ENCODE measurements at places on chromosomes 16 and 17.

DNA sequence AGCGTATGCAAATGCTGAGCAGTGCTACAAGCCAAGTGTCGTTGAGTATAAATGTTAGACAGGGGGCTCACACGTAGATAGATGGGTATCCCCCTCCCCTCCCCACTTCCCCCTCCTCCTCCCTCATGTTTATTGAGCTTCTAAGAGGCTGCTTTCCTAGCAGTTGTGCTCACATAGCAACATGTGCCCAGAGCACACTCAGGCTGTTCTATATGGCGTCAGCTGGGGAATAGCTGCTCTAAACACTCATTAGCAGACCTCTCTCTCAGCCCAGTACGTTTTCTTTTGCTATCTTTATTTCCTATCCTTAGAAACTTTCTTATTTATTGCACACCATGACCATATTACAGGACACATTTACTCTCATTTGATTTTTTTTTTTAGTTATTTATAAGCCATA is 1.8 kb downstream of the KCNJ2 start:
- DNase-seq, result no peak

DNA sequence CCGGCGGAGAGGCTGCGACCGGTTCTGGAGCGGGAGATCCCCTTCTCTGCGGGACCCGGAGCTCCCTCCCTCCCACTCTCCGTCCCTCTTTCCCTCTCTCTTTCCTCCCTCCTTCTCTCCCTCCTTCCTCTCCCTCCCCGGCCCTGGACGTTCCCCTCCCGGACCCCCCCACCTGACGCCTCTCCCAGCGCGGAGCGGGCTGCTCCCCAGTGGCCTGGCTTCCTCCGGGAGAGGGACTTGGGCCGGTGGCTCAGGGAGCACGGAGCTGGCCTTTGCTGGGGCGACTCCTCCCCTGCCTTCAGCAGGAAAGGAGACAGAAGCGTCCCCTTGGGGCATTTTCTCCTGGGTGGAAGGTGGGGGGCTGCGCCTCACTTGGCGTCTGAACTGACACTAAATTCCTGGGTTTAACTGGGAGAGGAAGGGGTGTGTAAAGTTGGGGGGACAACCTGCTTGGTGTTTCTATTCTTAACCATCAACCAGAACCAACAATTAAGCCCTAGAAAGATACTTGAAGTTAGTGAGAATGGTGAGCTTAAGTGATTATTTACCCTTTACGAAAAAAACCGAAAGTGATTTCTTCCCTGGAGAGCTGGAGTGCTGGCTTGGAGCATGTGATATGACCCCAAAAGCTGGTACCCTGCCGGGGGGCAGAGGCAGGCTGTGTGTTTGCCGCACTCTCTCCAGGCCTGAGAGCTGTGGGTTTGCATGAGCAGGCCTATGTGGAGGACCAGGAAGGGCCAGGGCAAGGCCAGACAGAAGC is 775 bp downstream of the SPIRE2 start:
- no peak for DNase-seq

DNA sequence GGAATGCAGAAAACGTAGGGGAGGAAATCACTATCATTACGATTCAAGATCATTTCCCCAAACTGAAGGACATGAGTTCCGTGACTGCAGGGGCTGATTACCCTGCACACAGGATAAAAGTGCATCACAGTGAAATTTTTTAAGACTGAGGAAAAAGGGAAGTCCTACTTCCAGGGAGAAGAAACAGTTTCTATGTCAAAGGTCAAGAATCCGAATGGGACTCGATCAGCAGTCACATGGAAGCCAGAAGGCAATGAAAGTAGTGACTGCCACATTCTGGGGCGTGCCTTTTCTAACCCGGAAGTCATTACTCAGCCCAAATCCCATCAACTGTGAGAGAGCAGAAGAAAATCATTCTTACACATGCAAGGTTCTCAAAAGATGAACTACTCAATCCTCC is 12.1 kb downstream of the ZZEF1 start:
- no peak for DNase-seq

DNA sequence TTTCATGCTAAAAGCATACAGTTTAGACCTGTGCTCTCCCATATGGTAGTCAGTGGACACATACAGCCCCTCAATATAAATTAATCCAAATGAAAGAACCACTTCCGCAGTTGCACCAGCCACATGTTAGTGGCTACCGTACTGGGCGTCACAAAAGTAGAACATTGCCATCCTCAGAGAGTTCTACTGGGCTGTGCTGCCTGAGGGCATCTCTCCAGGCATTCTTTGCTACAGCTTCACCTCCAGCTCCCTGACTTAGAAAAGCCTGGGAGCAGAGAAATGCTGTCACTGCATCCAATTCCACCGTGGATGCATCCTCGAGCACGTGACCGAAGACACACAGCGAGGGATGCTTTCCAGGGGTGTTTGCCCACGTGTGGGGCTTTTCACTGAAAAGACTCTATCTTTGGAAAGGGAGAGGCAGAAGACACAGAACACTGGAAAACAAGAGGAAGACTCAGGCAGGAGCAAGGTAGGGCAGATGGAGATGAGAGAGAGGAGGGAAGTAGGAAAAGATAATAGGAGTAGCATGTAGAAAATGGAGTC is 86.4 kb downstream of the GAS7 start:
- DNase-seq, result no peak

- DNase-seq, result no peak
Observed at GRCh38 chr16:75614066-75614897, 8.8 kb downstream of the ADAT1 start.

GRCh38 chr16:9965079-9965478 is 217.1 kb downstream of the GRIN2A start:
- no peak for DNase-seq

- no peak for DNase-seq
Observed at GRCh38 chr16:20323591-20324117, 3.7 kb downstream of the GP2 start.

- no peak for DNase-seq
Observed at GRCh38 chr17:31112001-31112661, 17.4 kb downstream of the NF1 start.

- peak; percentile 50 for DNase-seq
Observed at GRCh38 chr16:30941600-30942425, 7.1 kb upstream of the ORAI3 start.

DNA sequence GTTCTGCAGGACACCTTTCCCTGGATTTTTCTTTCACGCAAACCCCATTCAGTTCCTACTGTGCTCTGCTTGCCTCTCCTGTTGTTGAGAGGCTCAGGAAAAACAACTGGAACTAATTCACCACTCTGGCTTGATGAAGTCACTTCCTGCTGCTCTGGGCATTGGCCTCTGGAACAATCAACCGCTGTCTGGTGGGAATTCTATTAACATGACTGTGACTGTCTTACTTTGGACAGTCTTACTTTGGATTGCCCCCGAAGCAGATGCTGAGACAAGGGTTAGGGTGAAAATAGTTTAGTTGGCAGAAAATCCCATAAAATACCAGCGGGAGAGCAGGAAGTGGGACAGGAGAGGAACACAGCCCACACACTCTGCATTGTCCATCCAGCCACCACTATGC is 90.0 kb upstream of the HSBP1 start:
- DNase-seq, result no peak

GRCh38 chr17:36673637-36674277 is 72.4 kb downstream of the MRM1 start:
- DNase-seq, result no peak

GRCh38 chr17:50272711-50273653 is 1.3 kb upstream of the TMEM92 start:
- peak; percentile 58 for DNase-seq

- DNase-seq, result peak; percentile 84
Observed at GRCh38 chr17:81702934-81703746, at the start of gene MRPL12. Gene MRPL12 (plus strand): TSS chr17:81703367. CDS start chr17:81703502, 135 bp downstream.
